Sigmoid colon (tissue), 7 donors: ENCODE measurements at places on chromosomes 4 and X. TPM values are rescaled to one million over a fixed set of nuclear protein-coding genes. Genes with fewer than 3 reads are reported as not detected.
A peak's percentile ranks its signal among the peaks of the same experiment; 100 is the strongest.

DNA sequence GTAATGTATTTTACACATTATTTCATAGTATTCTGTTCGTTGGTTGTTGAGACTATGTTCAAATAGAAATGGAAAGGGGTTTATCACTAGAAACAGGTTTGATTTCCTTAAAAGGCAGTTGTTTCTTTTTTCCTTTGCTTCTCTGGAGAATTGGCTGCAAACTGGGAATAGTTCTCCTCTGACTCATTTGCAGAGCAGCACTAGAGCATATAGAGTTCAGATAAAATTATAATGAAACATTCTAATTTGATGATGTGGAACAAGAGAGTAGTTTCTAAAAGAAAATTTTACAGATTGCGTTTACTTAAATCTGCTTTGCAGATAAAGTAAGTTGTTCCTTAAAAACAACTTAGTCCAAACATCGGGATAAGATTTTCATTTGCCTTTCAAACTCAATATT, 29.7 kb downstream of the SYNPO2 start:
- no peak for DNase-seq

DNA sequence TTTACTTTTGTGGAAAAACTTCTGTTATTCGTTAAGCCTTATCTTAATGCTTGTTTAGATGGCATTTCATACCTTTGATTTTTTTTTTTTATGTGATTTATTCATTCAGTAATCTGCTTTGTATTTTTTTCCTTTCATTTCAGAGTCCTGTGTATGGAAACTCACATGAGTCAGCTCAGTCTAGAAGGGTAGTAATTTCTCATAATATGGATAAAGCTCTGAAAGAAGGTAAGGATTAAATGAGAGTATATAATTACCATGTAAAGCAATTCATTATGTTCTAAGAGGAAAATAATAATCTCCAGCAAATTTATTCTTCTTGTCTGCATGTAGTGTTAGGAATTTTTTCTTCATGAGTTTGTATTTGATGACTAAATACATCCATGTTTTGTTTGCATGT, 37.8 kb downstream of the SNX25 start:
- no peak for DNase-seq

DNA sequence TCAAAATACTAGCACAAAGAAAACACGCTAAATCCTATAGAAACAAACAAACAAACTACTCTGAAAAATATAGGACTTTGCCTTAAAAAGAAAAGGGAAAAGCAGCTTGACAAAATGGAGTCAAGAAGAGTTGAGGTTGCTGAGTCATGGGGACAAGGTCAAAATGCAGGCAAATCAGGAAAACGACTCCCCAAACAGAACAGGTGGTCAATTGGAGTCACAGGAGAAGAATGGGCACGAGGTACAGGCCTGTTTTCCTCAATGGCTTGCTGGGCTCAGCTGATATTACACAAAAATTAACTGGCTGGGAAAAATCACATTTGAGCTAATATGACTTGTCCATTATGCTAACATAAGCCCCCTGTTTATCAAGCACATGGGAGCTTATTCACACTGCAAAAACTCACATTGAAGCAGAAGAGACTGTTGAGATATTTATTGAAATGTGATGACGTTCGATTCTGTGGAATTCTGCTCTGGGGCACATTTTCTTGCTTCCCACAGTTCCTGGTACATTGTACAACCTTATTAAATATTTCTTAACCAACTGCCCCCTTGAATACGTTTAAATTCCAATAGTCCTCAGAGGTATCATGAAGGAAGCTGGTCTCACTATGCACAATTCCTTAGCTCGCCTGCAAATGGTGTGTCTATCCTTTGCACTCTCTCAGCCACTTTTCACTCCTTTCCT, 1622.1 kb downstream of the STIM2 start:
- no peak for DNase-seq

GRCh38 chr4:78673337-78673736, 102.8 kb upstream of the BMP2K start:
- no peak for DNase-seq

- no peak for DNase-seq
Measured at GRCh38 chr4:161696944-161697343, 466.9 kb downstream of the FSTL5 start.

GRCh38 chrX:84218726-84219125, 30.7 kb upstream of the RPS6KA6 start:
- DNase-seq, result no peak

- no peak for DNase-seq
Measured at GRCh38 chrX:21986596-21986995, 45.5 kb upstream of the PHEX start.

GRCh38 chr4:70920592-70920991, 18.4 kb downstream of the MOB1B start:
- no peak for DNase-seq

- DNase-seq, result peak; percentile 77
Measured at GRCh38 chrX:68684291-68684918, 36.9 kb downstream of the STARD8 start.

- DNase-seq, result no peak
Measured at GRCh38 chr4:183182873-183183725, 84.0 kb downstream of the WWC2 start.

DNA sequence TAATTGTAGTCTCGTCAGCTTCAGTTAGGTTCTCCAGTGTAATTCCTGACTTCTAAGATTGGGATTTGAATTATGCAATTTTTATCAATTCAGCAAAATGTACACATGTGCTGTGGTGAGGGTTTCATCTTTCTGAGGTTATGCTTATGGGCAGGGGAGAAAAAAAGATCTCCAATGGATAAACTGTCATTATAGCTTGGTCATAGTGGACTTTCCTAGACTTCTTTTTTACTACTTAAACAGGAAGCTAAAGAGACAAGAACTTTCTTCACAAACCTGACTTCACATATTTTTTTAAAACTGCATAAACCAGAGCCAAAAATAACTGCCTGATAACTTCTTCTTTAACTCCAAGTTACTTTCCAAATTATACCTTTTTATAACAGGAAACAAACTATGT, 21.7 kb upstream of the SPP1 start:
- no peak for DNase-seq

GRCh38 chr4:112513971-112514646, 1.9 kb downstream of the NEUROG2 start:
- DNase-seq, result no peak

DNA sequence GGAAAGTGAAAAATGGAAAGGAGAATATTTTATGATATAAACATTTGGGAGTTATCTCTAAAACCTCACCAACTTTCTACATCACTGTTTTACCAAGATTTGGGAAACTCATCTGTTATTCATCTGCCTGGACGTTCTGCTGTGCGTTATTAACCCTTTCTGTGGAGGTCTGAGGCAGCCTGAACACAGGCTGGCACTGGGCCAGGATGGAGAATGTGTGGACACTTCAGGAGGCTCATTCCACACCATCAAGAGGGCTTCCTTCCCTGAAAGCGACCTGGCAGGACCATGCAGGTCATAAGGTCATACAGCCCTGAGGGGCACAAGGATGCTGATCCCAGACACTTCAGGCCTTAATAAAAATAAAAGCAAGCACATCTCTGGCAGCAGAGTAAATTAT, 31.2 kb upstream of the TMEM184C start:
- no peak for DNase-seq

UBA1 gene
- total RNA-seq, result 80.4 TPM

FAM193A gene
- total RNA-seq, result 32.4 TPM

TCEAL5 gene
- total RNA-seq, result not detected

FATE1 gene
- not detected for total RNA-seq

PNMA3 gene
- total RNA-seq, result 0.16 TPM
